Uterus (tissue), 4 donors: ENCODE measurements at places on chromosomes 4 and X.

- no peak for DNase-seq
These were observed 147.9 kb upstream of the FAM47A start for GRCh38 chrX:34279866-34280560.

- DNase-seq, result no peak
These were observed 16.3 kb downstream of the MAN2B2 start for GRCh38 chr4:6591313-6591712.

DNA sequence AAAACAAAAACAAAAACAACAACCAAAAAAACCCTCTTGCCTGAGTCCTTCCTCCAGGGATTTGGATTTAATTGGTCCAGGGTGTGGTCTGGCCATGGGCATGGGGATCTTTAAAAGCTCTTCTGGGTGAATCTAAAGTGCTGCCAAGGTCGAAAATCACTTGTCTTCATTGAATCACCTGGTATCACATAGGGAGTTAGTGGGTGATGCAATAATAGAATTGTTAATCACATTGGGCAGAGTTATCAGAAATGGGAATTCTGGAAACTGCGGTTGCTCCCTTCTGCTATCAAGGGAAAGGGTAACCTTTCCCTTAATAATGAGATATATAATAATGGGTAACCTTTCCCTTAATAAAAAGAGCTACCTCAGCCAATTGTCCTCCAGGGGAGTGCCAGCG, 267.9 kb upstream of the KLF3 start:
- DNase-seq, result no peak

- no peak for DNase-seq
These were observed 89.5 kb upstream of the LCORL start for GRCh38 chr4:18111081-18111480.

- no peak for DNase-seq
These were observed 29.2 kb upstream of the FGFBP2 start for GRCh38 chr4:15992167-15992485.

- no peak for DNase-seq
These were observed 141.0 kb downstream of the PJA1 start for GRCh38 chrX:69024161-69024736.
